ENCODE measurements at places on chromosomes 5 and 9. TPM values are rescaled to one million over a fixed set of nuclear protein-coding genes. Genes with fewer than 3 reads are reported as not detected.
A peak's percentile ranks its signal among the peaks of the same experiment; 100 is the strongest.

GRCh38 chr5:7827610-7828009, 23.3 kb downstream of the CFAP90 start:
- H3K4me3 ChIP-seq, result no peak overlapping the region
- DNase-seq, result no peak
- H3K27me3 ChIP-seq, result peaks cover 1% of the 10 kb centered on the region

DNA sequence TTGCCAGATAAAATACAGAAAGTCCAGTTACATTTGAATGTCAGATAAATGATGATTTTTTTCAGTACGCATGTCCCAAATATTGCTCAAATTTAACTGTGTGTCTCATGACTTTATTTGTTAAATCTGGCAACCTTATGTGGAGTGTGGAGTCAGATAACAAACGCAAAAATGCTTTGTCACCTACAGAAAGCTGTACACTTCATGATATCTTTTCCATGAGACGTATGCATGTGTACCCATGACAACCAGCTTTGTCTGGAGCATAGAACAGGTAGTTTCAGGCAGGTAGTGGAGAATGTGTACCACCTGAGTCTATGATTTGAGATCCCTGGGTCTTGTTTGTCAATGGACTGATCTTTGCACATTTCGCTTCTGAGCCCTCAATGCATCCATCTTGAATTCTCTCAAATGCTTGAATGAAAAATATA, 105.5 kb upstream of the CPEB4 start:
- no peak overlapping the region for H3K27ac ChIP-seq
- DNase-seq, result no peak
- H3K27me3 ChIP-seq, result peaks cover 5% of the 10 kb centered on the region

DNA sequence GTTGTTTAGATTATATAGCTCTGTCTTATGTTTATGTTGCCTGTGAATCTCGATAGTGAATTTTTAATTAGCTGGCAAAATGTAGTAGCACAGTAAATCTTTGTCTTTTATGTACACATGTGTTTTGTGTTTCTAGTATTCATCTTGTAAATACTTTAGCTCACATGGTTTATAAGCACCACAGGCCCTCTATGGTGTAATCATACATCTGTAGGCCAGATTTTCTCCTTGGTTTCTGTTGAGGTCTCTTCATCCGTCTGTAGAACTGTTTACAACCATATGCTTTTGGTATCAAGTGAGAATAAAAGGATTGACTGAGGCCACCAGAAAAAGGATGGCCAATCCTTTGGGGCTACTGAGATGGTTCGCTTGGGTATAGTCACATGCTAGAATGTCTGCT, 45.0 kb downstream of the PRR16 start:
- H3K27me3 ChIP-seq, result no peaks in the 10 kb centered on the region
- H3K36me3 ChIP-seq, result peaks cover 1% of the 10 kb centered on the region
- peaks cover 55% of the 10 kb centered on the region for H3K4me1 ChIP-seq

DNA sequence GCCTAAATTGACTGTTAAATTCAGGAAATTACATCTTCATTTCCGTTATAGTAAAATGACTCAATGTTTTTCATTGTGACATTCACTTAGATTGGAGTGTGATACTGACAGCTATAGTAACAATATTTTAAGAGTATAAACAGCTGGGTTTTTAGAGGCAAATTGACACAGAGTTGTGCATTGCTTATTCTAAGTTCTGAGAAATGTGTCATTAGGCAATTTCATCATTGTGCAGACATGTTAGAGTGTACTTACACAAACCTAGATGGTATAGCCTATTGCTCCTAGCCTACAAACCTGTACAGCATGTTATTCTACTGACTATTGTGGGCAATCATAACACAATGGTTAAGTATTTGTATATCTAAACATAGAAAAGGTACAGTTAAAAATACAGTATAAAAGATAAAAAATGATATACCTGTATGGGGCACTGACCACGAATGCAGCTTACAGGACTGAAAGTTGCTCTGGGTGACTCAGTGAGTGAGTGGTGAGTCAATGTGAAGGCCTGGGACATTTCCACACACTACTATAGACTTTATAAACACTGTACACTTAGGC, 132.7 kb downstream of the PDE4D start:
- no peaks in the 10 kb centered on the region for H3K36me3 ChIP-seq
- DNase-seq, result no peak
- H3K27me3 ChIP-seq, result no peaks in the 10 kb centered on the region
- H3K27ac ChIP-seq, result no peak overlapping the region
- peaks cover 16% of the 10 kb centered on the region for H3K4me1 ChIP-seq

DNA sequence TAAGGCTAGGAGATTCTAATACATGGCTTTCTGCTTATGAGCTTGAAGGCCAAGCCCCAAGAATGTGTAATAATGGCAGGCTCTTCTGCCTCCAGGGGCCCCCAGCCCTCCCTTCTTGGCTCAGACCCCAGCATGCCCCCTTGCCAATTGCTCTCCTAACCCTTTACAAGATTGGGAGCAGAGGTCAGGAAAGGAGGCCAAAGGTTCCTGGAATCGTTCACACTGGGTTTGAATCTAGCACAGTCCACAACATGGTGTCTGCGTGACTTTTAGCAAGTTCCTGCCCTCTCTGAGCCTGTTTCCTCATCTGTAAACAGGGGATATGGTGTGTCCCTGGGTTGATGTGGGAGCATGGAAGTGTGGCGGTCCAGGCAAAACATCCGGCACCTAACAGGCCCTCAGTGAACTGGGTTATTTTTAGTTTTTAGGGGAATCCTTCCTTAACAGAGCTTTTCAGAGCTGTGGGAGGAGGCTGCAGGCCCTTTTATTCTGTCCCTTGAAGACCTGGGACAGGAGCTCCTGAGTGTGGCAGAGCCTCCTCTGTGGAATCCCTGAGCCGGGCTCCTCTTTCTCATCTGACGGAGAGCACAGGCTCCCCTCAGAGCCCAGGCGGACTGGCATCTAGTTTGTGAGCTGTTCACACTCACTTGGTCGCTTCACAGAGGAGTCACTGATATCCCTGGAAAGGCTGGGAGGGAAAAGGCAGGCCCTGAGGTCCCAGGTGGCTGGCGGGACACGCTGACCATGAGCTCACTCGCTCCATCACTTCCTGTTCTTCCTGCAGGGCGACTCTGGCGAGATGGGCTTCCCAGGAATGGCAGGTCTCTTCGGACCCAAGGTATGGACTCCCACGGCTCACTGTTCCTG, 23.4 kb upstream of the ORM1 start:
- no peaks in the 10 kb centered on the region for H3K4me1 ChIP-seq
- peaks cover 50% of the 10 kb centered on the region for H3K36me3 ChIP-seq
- DNase-seq, result no peak

- peaks cover 26% of the 10 kb centered on the region for H3K36me3 ChIP-seq
- DNase-seq, result no peak
- peaks cover 46% of the 10 kb centered on the region for H3K4me1 ChIP-seq
- no peaks in the 10 kb centered on the region for H3K27me3 ChIP-seq
- peak overlapping the region; percentile 66 for H3K27ac ChIP-seq
Measured at GRCh38 chr9:109097146-109097545, 22.6 kb downstream of the TMEM245 start.

GRCh38 chr5:107396351-107396690, 274.4 kb downstream of the EFNA5 start:
- H3K4me1 ChIP-seq, result peaks cover 72% of the 10 kb centered on the region

- peaks cover 4% of the 10 kb centered on the region for H3K36me3 ChIP-seq
- no peak for DNase-seq
- H3K4me1 ChIP-seq, result no peaks in the 10 kb centered on the region
- H3K27me3 ChIP-seq, result no peaks in the 10 kb centered on the region
- H3K4me3 ChIP-seq, result no peak overlapping the region
Measured at GRCh38 chr5:87210743-87211142, 56.9 kb upstream of the RASA1 start.

- no peak overlapping the region for H3K4me3 ChIP-seq
- no peaks in the 10 kb centered on the region for H3K36me3 ChIP-seq
- no peaks in the 10 kb centered on the region for H3K27me3 ChIP-seq
- DNase-seq, result no peak
- peak overlapping the region; percentile 64 for H3K27ac ChIP-seq
Measured at GRCh38 chr5:79474367-79475151, 39.4 kb downstream of the HOMER1 start.

- peaks cover 38% of the 10 kb centered on the region for H3K36me3 ChIP-seq
- peaks cover 6% of the 10 kb centered on the region for H3K27me3 ChIP-seq
- peaks cover 17% of the 10 kb centered on the region for H3K4me1 ChIP-seq
- H3K27ac ChIP-seq, result no peak overlapping the region
- DNase-seq, result no peak
Measured at GRCh38 chr5:164799391-164799790, 1294.0 kb downstream of the MAT2B start.

DNA sequence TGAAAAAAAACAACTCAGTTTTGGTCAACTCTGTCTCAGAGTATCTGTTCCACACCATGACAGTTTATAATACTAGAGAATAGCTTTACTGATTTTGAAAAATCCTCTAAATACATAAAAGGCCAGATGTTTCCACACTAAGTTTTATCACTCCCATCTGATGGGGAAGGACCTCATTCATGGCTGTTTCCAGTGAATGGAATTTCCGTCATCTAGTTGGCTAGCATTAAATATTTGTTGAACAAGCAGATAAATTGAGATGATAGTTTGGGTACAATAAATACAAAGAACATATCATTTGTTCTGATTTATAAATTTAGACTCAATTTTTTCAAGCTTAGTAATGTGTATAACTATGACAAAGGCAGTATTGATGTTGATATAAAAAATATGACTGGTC, 408.5 kb downstream of the PTPRD start:
- no peak for DNase-seq
- H3K27ac ChIP-seq, result peak overlapping the region; percentile 10
- peaks cover 5% of the 10 kb centered on the region for H3K27me3 ChIP-seq
- no peaks in the 10 kb centered on the region for H3K4me1 ChIP-seq
- H3K4me3 ChIP-seq, result no peak overlapping the region

DNA sequence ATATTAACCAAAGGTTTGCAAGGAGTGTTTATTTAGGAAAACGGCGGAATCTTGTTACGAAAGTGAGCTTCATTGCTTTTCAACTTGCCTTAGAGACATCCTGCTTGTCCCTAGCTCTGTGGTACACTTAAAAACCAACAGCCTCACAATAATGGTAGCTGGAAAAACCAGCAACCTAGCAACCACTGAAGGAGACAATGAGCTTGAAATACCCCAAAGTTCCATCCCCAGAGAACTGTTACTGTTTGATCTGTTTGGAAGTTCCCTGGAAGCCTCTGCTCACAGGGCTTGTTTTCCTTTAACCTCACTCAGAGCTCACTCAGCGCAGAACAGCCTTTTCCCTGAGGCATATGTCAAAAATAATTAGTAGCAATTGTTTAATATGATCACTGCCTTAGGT, 43.2 kb downstream of the SH3TC2 start:
- no peak overlapping the region for H3K4me3 ChIP-seq
- DNase-seq, result no peak
- no peaks in the 10 kb centered on the region for H3K27me3 ChIP-seq
- no peaks in the 10 kb centered on the region for H3K36me3 ChIP-seq

DNA sequence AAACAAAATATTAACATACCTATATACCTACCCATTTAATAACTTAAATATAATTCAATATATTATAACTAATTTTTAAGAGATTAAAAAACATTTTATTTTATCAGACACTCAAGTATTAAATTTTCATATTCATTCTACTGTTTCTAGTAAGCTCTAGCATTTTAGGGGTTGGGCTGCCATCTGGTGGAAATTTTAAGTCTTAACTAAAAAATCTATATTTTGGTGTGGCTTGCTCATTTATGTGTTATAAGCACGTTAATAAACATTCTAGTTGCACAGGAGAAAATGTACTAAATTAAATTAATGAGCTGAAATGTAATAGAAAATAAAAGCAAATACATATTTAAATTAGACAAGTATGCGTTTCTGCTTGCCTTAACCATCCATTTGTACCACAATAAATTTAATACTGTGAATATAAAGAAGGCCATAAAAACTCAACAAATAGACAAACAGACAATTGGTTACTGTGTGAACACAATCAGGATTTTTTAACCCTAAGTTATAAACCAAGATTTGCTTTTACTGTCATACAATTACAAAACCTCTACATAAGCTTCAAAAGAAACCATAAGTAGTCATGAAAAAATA, 1728.3 kb upstream of the CDH9 start:
- peaks cover 1% of the 10 kb centered on the region for H3K36me3 ChIP-seq
- H3K27me3 ChIP-seq, result peaks cover 3% of the 10 kb centered on the region
- H3K4me3 ChIP-seq, result no peak overlapping the region

TMEM245 gene
- total RNA-seq, result 47.2 TPM

MRPL50 gene
- total RNA-seq, result 19.6 TPM

AQP3 gene
- total RNA-seq, result 3.0 TPM

NTMT1 gene
- total RNA-seq, result 58.1 TPM

GGTA1 gene
- total RNA-seq, result not detected

PLAC8L1 gene
- total RNA-seq, result 0.30 TPM

All from WTC11 (cell line).